Amniotic stem cell (primary cell): ENCODE measurements at places on chromosomes 4 and X.
A peak's percentile ranks its signal among the peaks of the same experiment; 100 is the strongest.

- DNase-seq: peak; percentile 5
These were observed 30.0 kb upstream of the ANXA5 start for GRCh38 chr4:121726642-121727268.

DNA sequence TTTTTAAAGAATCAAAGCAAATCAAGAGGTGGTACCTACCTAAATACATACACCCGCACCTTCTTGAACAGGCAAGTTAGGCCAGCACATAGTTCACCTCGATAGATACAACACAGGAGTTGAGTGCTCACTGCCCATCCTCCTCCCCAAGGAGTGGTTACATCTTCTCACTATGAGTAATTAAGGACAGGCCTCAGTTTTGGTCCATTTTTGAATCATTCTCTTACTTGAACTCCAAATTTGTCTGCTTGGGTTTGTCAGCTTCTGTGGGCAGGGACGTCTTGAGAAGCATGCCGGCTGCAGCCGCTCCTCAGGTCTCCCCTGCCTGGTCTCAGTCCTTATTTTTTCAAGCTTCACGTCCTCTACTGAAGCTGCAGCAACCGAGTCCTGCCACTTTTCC is 190.6 kb upstream of the RBPJ start:
- DNase-seq: no peak

DNA sequence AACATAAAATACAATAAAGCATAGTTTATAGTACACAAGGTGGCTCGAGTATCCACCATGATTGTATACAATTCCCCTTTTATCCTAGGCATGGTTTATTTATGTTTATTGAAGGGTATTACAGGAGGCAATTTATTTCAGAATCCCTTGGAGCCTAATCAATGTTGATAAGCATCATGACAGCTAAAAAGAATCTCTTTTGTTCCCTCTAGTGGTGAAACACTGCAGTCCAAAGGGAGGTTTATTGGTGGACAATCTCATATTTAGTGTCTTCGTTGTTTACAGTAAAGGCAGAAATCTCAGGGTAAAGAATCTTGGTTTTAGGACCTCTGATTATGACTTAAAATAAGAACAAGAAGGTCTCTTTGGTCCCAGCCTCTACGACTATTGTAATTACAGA is 1712.5 kb downstream of the C4orf33 start:
- no peak for DNase-seq

DNA sequence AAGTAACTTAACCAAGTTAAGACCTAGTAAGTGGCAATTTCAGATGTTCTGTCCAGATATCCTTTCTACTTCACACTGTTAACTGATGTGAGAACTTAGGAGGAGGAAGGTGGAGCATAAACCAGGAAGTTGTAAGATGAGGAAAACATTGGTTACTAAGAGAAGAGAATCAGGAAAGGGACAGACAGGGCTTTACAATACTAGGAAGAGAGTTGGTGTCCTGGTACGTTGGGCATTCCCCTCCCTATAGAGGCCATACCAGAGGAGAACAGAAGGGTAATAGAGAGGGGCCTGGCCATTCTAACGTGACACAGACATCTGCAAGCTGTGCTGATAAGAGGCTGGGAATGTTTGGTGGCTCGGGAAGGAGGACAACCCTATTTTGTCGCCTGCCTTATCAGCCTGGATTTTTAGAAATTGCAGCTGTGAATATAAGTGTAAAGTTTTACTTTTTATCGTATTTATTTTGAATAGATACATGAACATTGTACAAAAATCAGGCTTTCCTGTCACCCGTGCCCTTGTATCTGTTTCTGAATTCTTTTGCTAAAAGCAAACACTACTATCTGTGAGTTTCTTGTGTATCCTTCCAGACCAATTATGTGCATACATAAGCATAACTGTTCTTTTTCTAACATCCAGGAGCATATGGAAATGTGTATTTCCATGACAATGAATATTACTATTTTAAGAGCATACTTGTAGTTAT is 53.5 kb upstream of the HPRT1 start:
- no peak for DNase-seq

DNA sequence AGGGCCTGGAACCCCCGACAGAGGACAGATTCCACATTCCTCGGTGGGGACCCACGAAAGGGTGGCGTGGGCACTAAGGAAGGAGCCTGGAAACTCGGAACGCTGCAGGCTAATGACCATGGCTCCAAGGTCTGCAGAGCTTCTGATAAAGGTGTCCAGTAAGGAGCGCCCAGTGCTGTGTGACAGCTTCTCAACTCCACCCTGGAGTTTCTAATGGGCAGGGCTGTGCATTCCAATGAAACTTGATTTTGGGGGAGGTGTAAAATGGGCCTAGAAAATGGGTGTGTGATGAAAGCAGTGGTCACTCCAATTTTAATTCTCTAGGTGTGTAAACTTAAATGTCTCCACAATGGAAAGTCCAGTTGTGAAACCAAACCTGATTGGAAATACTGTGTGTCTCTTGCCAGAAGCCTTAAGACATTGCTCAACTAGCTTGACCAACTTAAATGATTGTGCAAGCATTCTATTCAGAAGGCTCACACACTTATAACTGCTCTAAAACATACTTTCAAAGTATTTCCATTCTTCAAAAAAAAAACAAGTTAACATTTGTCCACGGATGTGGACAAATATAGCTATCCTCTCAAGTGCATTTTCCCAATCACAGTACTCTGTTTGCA is 52.1 kb downstream of the XAGE2 start:
- DNase-seq: no peak

- no peak for DNase-seq
These were observed 223.6 kb downstream of the PCDH10 start for GRCh38 chr4:133372699-133373098.

DNA sequence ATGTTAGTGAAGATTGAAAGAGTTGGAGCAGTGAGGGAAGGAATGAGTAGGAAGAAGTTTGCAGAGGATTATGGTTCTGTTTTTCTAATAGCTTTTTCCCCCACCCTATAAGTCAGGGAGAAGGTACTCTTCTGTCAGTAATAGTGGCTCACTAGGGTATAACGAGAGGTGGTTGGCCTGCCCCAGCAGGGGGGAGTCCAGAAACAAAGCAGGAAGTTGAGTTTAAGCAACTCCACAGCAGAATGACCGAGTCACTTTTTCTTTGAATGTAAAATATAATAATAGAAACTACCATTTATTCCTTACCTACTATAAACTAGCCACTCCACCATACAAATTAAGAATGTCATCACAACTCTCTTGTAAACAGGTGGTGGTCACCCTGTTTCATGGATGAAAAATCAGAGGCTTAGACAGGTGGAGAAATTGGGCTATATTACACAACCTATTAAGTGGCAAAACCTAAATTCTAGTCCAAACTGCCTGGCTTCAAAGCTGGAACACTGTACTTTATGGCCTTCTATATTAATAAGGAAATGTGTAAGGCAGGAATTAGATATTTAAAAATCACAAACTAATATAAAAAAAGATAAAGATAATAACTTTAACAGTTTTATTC is 21.9 kb downstream of the AP1AR start:
- no peak for DNase-seq

- DNase-seq: no peak
These were observed 60.4 kb downstream of the CLCN4 start for GRCh38 chrX:10217198-10217597.

GRCh38 chr4:183443655-183444213 is 702 bp upstream of the CDKN2AIP start:
- no peak for DNase-seq

- DNase-seq: no peak
These were observed 94.9 kb downstream of the ADRA2C start for GRCh38 chr4:3860913-3861636.

GRCh38 chrX:140744085-140744484 is 34.5 kb downstream of the LINC00632 start:
- DNase-seq: no peak

- no peak for DNase-seq
These were observed 45.6 kb downstream of the FHL1 start for GRCh38 chrX:136192839-136193414.
